ENCODE measurements at places on chromosomes 1 and 21. TPM values are rescaled to one million over a fixed set of nuclear protein-coding genes. Genes with fewer than 3 reads are reported as not detected.

DNA sequence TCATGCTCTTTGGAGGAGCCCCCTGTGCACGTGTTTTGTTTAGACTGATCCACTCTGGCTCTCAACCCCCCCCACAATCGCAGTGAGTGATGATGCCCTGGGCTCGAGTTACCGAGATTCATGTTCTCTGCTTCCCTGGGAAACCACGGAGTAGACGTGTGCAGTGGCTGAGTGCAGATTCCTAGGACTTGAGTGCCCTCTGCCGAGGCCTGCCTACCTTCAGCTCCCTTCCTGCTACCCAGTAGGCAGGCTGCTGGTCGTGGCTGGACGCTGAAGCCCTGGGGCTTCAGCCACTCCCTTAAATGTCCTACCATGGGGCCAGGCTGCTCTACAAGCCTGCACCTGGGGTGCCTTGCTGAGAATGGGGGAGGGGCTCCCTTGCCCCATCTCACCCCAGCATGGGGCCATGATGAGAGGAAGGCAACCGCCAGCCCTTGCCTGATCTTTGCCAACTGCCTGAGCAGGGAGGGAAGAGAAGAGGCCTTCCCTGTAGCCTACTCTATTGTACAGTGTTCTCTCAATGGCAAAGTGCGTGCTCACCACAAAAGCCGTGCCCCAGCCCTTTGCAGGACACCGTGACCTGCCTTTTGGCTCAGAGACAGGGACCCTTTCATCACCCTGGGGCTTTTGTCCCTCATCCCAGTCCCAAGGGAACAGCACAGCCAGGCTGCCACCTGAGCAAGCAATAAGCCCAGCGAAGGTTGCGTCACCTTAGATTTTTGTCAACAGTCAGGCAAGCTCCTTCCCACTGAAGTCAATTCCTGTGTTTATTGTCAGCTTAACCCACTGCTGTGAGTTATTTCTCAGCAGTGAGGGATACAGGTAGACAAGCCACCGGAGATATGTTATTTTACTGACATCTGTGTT lies 4.1 kb upstream of the GRIK3 start:
- DNase-seq, result no peak

- no peak for DNase-seq
These were observed 3.3 kb upstream of the ELAVL4 start for GRCh38 chr1:50105433-50105832.

The KCNA3 gene
- total RNA-seq, result 0.45 TPM

DNA sequence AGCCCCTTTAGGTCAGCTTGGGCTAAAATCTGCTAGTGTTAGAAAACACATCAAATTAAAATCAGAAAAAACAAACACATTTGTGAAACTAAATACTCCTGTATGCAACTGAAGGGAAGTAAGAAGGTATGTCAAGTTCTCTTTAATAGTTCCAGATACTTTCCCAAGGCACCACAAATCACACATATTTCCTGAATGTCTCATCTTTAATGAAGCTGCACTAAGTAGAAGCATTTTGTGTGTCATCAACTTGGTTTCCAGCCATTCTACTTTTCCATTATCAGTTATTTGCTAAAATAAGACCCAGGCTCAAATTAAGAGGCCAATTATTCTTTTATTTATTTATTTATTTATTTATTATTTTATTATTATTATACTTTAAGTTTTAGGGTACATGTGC lies 34.7 kb downstream of the CRB1 start:
- no peak for DNase-seq

- DNase-seq, result no peak
These were observed 1023.1 kb downstream of the ADGRL2 start for GRCh38 chr1:82823876-82824275.

GRCh38 chr1:158179301-158180041 lies 1.2 kb upstream of the CD1D start:
- DNase-seq, result no peak

DNA sequence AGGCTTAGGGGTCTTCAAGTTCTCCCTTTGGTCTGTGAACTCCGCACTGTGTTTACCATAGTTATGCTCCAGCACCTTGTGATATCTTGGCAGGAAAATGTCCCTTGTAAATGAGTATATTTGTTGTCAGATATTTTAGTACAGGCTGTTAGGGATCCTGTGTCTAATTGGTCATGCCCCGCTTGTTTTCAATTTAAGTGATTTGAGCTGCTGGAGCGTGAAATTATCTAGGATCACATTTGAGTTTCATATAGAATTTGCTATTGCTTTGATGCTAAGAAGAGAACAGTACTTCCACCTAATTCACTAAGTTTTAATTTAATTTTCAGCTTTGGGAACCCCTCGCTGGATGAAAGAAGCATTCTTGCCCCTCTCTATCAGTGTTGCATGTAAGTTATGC lies 15.4 kb upstream of the TOR3A start:
- no peak for DNase-seq

Data from mesothelial cell of epicardium (in vitro differentiated cells).